ENCODE measurements at places on chromosomes 7 and 10.

DNA sequence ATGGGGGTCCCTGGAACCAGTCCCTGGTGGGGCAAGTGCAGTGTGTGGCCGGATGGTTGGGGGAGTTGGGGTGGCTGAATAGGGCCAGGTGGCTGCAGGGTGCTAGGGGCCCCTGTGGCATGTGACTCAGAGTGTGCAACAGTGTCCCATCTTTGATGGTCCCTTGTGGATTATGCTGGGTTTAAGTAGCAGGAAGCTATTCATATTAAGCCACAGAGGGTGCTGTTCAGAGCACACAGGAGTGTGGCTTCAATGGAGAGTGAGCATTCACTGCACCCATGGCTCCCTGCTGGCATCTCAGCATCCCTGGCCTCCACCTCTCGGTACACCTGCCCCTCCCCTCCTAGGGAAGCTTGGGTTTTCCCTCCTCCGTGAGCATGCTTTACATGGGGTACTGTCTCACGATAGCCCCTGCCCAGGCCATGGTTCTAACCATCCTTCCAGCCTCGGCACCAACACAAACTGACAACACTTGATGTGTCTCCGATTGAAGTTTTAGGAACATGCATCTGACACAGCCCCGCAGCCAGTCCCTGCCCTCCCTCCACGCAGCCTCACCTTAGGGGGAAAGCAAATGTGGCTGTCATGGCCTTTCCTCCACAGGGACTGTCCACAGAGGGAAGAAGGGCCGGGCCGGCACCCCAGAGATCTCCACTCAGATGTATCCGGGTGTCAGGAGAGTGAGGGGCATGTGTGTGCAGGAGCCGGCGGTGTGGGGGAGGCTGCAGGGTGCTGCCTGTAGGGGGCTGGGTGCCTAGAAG, 30.4 kb upstream of the PPIF start:
- no peak for DNase-seq

GRCh38 chr10:100828738-100829096, 83.3 kb downstream of the PAX2 start:
- DNase-seq: no peak

GRCh38 chr7:139479620-139480019, 3.9 kb downstream of the KLRG2 start:
- no peak for DNase-seq

GRCh38 chr10:1168763-1169162, 112.6 kb downstream of the WDR37 start:
- no peak for DNase-seq

GRCh38 chr10:119250641-119251314, 43.4 kb downstream of the GRK5 start:
- DNase-seq: no peak

DNA sequence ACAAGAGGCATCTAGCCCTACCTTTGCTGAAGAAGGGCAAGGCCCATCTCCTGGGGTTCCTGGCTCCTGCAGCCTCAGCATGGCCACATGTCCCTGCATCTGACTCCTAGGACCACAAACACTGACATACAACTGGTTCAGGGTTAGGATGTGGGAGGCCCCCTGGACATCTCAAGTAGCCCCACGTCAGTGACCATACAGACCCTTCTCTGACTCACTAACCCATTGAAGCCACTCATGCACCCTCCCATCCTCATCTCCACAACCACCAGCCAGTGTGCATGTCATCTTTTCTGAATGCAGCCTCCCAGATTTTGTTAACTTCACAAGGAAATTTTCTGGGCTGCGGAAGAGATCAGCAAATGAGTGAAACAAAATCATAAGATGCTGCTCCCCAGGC, 18.2 kb downstream of the TMEM176B start:
- DNase-seq: no peak

DNA sequence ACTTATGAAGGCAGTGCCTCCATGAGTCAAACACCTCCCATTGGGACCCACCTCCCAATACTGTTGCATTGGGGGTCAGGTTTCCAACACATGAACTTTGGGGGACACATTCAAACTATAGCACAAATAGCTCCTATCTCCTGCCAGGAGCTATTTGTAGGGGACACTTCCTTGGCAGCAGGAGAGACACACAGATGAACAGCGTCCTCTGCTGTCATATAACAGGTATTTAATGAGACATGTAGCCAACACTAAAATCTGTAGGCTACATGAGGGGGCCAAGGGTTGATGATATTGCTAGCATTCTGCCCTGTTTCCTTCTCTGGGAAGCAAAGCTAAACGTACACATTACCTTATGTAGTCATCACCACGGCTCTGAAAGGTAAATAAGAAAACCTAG, 2.6 kb upstream of the GPR26 start:
- DNase-seq: no peak

DNA sequence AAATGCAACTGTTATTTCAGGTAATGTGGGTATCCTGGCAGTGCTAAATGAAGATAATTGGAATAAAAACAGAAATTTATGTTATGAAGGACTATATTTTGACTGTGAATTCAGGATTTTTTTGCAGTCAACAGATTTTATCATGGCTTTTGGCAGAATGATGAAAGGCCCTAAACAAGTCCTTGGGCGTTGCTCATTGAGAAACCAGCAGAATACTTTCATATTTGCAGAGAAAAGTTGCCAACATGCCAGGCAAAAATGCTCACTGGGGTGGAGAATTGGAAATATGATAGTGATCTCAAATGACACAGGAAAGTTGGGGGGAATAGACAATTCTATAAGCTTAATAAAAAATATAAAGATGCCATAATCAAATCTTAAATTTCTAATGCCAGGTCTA, 121.1 kb downstream of the GPR85 start:
- DNase-seq: no peak

- no peak for DNase-seq
Measured at GRCh38 chr10:35770817-35771355, 128.8 kb upstream of the FZD8 start.

DNA sequence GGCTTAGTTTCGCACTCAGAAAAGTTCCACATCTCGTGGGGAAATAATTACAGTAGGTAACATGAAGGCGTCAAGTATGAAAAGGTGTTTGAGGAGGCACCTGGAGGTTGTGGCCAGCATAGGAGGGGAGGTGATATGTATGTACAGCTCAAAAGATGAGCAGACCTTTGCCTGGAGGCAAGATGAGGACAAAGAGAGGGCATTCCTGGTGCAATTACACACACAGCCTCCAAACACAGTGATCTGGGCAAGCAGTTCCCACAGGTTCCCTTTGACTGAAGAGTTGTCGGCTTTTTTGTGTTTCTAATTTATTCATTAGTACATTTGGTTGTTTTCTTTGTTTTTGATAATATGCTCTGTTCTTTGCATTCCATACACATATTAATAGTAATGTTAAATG, 46.9 kb downstream of the CDK14 start:
- DNase-seq: no peak

- no peak for DNase-seq
Measured at GRCh38 chr10:14879124-14879927, 660 bp downstream of the SUV39H2 start.

GRCh38 chr7:110733221-110733620, 357.7 kb upstream of the LRRN3 start:
- no peak for DNase-seq

DNA sequence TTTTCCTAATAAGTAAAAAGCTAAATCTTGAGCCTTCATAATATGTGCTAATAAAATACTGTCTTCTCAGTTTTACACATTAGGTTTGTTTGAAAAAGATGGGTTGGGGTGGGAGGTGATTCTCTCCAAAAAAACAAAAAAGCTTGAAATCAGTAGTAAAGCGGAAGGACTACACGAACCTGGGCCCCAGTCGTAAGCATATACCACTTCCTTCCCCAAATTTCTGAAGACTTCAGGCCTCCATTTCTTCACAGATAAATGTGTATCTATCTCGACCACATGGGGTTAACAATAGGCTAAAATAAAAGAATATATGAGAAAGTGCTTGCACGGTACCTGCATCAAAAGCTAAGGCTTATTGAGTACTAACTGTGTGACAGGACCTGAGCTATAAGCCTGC, 51.6 kb upstream of the PAX2 start:
- DNase-seq: no peak

GRCh38 chr7:99562114-99562784, 3.8 kb downstream of the ZNF655 start:
- DNase-seq: no peak
